ENCODE measurements at places on chromosomes 4 and X.

DNA sequence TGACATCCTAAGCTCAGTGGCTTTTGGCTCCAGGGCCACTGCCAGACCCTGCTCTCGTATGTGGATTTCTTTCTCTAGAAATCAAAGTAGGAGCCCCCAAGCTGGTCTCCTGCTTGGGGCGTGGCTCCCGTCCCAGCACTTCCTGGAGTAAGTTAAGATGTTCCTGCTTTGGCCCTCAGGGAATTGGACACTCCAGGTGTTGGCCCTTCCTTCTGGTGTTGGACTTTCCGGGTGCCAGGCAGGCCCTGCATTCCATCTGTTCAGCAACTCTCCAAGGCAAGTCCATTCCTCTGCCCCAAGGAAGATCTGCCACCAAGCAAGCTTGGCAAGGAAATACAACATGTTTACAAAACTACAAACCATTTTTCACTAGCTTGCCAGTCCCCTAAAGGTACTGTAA is 22.1 kb upstream of the GPC4 start:
- H3K4me1 ChIP-seq, result no peaks in the 10 kb centered on the region
- no peak overlapping the region for H3K4me3 ChIP-seq
- no peak for DNase-seq
- no peak overlapping the region for H3K27ac ChIP-seq
- no peaks in the 10 kb centered on the region for H3K36me3 ChIP-seq

GRCh38 chr4:154611833-154612232 is 623 bp downstream of the FGG start:
- no peak overlapping the region for H3K27ac ChIP-seq
- peaks cover 47% of the 10 kb centered on the region for H3K27me3 ChIP-seq
- peaks cover 2% of the 10 kb centered on the region for H3K4me1 ChIP-seq
- H3K4me3 ChIP-seq, result no peak overlapping the region
- H3K36me3 ChIP-seq, result no peaks in the 10 kb centered on the region

GRCh38 chr4:78691971-78692821 is 84.0 kb upstream of the BMP2K start:
- peaks cover 4% of the 10 kb centered on the region for H3K4me1 ChIP-seq
- no peaks in the 10 kb centered on the region for H3K36me3 ChIP-seq
- DNase-seq, result no peak
- peaks cover 9% of the 10 kb centered on the region for H3K27me3 ChIP-seq

GRCh38 chrX:51459125-51459524 is 37.3 kb downstream of the NUDT11 start:
- DNase-seq, result no peak
- H3K4me1 ChIP-seq, result no peaks in the 10 kb centered on the region
- no peaks in the 10 kb centered on the region for H3K27me3 ChIP-seq
- H3K27ac ChIP-seq, result no peak overlapping the region
- H3K36me3 ChIP-seq, result no peaks in the 10 kb centered on the region
- H3K4me3 ChIP-seq, result no peak overlapping the region

GRCh38 chrX:118823263-118824172 is at the start of gene ZCCHC12:
TSS of gene ZCCHC12 (plus strand) at chrX:118823824. CDS start at chrX:118825245, 1,421 bp downstream.
- DNase-seq, result no peak
- H3K4me1 ChIP-seq, result peaks cover 19% of the 10 kb centered on the region
- H3K36me3 ChIP-seq, result peaks cover 4% of the 10 kb centered on the region
- H3K27ac ChIP-seq, result no peak within 1 kb of the TSS

DNA sequence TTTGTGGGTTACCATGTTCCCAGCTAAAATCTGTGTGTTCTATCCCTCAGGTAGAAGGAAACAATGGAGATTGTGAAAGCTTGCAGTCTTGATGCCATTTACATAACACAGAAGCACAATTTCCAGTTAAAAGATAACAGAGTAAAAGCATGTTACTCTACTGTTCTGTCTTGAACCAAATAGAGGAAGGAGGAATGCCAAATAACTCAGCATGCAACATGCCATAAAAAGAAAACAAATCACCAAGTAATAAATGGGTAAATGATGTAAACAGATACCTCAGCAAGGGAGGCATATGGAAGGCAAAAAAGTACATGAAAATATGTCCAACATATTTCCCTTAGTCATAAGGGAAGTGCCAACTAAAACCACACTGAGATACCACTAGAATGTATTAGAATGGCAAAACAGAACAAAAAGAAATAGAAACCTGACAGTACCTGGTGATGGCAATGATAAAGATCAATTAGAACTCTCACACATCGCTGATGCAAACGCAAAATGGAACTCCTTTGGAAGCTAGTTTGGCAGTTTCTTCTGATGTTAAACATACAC is 502.6 kb upstream of the HS3ST1 start:
- H3K27me3 ChIP-seq, result no peaks in the 10 kb centered on the region
- no peak overlapping the region for H3K4me3 ChIP-seq
- no peak overlapping the region for H3K27ac ChIP-seq
- DNase-seq, result no peak
- H3K36me3 ChIP-seq, result no peaks in the 10 kb centered on the region

- H3K27ac ChIP-seq, result no peak overlapping the region
- no peak overlapping the region for H3K4me3 ChIP-seq
- H3K4me1 ChIP-seq, result no peaks in the 10 kb centered on the region
- no peaks in the 10 kb centered on the region for H3K36me3 ChIP-seq
Observed at GRCh38 chrX:123788744-123789143, 55.9 kb upstream of the THOC2 start.

DNA sequence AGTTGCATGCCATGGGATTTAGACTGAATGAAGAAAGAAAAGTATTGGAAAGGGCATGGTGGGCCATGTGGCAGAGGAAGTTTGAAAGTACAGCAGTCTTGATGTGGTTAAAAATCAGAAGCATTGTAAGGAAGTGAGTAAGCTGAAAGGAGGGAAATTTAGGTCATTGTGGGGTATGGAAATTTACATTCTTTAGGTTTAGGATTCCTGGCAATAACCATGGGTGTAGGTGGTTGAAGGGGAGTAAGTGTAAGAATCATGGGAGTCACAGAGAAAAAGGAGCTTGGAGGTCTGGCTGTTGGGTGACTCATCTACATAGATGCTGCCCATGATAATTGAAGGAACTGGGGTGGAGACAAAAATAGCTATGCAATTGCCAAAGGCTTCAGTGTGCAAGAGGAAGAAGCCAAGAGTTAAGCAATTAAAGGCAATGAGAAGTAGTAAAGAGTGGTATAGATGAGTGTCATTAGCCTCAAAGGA is 243.8 kb upstream of the LDB2 start:
- no peaks in the 10 kb centered on the region for H3K4me1 ChIP-seq
- no peak overlapping the region for H3K4me3 ChIP-seq
- no peaks in the 10 kb centered on the region for H3K36me3 ChIP-seq
- no peak overlapping the region for H3K27ac ChIP-seq
- DNase-seq, result no peak

DNA sequence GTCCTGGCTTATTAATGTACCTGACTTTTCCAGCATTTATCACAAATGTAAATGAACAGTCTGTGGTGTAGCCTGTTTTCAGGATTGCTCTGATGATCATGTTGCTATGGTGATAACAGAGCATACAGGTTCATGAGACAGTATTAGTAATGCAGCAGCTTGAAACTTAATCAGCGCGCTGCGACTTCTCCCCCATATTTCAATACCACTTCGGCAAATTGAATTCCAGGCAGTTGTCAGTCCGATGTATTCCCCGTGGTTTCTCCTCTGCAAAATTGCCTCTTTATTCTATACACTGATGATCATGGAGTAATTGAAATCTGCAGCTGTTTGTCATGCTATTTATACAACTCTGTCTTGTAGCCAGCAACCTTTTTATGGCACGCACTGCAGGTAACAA is 239.3 kb downstream of the C4orf33 start:
- no peak for DNase-seq
- no peak overlapping the region for H3K4me3 ChIP-seq
- H3K27ac ChIP-seq, result no peak overlapping the region
- no peaks in the 10 kb centered on the region for H3K36me3 ChIP-seq

- H3K4me3 ChIP-seq, result peak overlapping the region; percentile 13
- DNase-seq, result no peak
- H3K36me3 ChIP-seq, result peaks cover 2% of the 10 kb centered on the region
- peak overlapping the region; percentile 19 for H3K27ac ChIP-seq
- peaks cover 5% of the 10 kb centered on the region for H3K4me1 ChIP-seq
Observed at GRCh38 chrX:47595716-47596251, 13.5 kb downstream of the TIMP1 start.

DNA sequence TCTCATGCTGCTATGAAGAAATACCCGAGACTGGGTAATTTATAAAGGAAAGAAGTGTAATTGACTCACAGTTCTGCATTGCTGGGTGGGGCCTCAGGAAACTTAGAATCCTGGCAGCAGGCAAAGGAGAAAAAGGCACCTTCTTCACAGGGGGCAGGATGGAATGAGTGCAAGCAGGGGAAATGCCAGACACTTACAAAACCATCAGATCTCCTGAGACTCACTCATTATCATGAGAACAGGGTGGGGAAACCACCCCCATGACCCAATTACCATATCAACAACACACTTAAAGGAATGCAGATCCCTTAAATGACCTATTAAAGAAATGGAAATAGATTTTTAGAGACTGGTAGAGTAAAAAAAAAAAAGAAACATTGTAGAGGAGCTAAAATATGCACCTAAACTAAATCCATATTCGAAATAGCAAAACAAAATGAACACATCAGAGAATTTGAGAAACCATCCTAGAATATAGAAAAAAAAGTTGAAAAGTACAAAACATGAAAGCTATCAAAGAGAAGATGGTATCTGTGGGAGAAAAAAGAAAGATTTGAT is 104.3 kb upstream of the UGT8 start:
- peaks cover 3% of the 10 kb centered on the region for H3K4me1 ChIP-seq
- DNase-seq, result no peak
- no peak overlapping the region for H3K27ac ChIP-seq
- H3K36me3 ChIP-seq, result no peaks in the 10 kb centered on the region
- H3K27me3 ChIP-seq, result peaks cover 5% of the 10 kb centered on the region
